Calu3 (cell line): ENCODE measurements at places on chromosomes 4 and X. TPM values are rescaled to one million over a fixed set of nuclear protein-coding genes. Genes with fewer than 3 reads are reported as not detected.

GRCh38 chr4:89284828-89285227 lies 22.8 kb downstream of the GPRIN3 start:
- no peaks in the 10 kb centered on the region for H3K36me3 ChIP-seq
- peaks cover 44% of the 10 kb centered on the region for H3K4me1 ChIP-seq
- no peak overlapping the region for H3K4me3 ChIP-seq
- H3K27ac ChIP-seq: peak overlapping the region; percentile 22

- no peak overlapping the region for H3K27ac ChIP-seq
- no peaks in the 10 kb centered on the region for H3K27me3 ChIP-seq
- no peak overlapping the region for H3K4me3 ChIP-seq
- no peak for DNase-seq
- H3K36me3 ChIP-seq: no peaks in the 10 kb centered on the region
- H3K4me1 ChIP-seq: peaks cover 6% of the 10 kb centered on the region
Observed at GRCh38 chr4:26985873-26986272, 125.2 kb downstream of the STIM2 start.

- no peaks in the 10 kb centered on the region for H3K27me3 ChIP-seq
- peaks cover 5% of the 10 kb centered on the region for H3K36me3 ChIP-seq
- no peak for DNase-seq
- H3K27ac ChIP-seq: no peak overlapping the region
Observed at GRCh38 chrX:40722930-40723329, 12.4 kb downstream of the MED14 start.

The TRAPPC11 gene
- 20.0 and 21.5 TPM in 2 replicates for total RNA-seq

The PLAC8 gene
- total RNA-seq: 6.3 and 12.6 TPM in 2 replicates
